Stimulated activated CD4-positive, alpha-beta T cell treated with anti-CD3 and anti-CD28 coated beads, TNF-alpha, amount 100 ng/mL, for 24 hours (primary cell): ENCODE measurements at places on chromosomes 6 and 20.

GRCh38 chr20:64137598-64138031 lies 26.6 kb upstream of the MYT1 start:
- no peak for DNase-seq

DNA sequence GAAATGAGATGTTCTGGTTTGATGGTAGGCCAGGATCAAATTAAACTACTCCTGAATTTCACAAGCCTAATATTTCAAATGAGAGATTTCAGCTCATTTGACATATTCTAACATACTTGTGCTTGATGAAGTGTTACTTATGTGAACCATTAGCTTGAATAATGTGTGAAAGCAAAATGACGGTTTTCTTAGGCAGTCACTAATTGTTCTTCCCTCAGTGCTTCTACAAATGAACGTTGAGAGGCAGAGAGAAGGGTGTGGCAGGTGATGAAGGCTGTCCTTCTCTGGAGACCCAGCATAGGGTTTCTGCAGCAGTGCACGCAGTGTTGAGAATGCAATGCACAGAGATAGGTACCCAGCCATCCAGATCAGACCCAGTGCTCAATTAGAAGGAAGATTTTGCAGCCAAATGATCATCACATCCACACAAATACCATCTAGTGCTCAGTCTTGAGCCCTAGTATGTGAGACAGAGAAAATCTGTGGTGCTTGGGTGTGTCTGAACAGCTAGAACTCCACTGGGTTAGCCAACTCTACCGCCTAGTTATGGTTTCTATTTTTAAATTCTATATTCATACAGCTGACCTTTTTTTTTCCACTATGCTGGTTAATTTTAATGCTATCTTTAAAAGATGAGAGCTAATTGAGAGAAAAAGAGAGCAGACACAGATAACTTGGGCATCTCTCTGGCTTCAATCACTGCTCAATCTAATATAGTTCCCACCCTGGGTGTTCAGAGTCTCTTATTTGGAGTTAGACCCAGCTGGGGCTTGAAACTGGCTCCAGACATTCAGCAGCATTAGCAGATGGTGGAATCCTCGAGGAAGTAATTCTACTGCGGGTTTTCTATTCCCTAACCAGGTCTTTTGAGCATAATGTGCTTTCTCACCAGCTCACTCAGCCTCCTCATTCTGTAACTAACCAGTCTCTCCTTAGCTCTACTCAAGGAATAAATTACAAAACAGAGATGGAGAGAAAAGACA lies 4.4 kb upstream of the MYLIP start:
- no peak for DNase-seq

DNA sequence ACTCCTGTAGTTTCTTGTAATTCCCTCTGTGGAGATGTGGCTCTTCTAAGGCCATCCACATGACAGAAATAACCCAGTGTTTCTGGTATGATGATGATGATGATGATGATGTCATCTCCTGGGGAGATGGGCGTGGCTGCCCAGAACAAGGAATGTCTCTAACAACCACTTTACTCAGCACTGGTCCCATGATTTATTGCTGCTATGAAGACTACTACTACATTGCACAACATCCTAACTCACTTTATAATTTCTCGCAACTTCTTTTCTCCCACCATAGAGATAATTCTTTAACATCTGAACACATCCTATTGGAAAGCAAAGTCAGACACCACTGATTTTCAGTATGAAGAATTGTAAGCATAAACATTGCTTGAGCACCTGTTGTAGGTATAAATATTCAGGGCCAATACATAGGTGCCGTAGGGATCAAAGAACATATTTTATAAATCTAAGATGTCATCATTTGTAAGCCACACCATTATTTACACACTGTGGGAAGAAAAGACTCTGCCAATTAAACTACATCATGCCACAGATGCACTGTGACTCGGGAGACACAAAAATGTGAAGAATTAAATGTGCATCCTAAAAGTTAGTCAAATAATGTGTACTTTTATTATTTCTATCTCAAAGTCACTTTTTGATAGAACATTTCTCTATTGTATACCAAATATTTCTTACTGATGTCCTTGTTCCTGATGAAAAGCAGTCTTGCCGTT lies 6.4 kb downstream of the TPMT start:
- DNase-seq, result no peak

- DNase-seq, result no peak
Measured at GRCh38 chr20:57408131-57408530, 16.9 kb downstream of the RBM38 start.

GRCh38 chr20:14538433-14538832 lies 201.0 kb upstream of the FLRT3 start:
- no peak for DNase-seq

- no peak for DNase-seq
Measured at GRCh38 chr20:35555951-35556645, 14.2 kb downstream of the ERGIC3 start.

- no peak for DNase-seq
Measured at GRCh38 chr6:22821664-22822320, 252.4 kb downstream of the HDGFL1 start.

DNA sequence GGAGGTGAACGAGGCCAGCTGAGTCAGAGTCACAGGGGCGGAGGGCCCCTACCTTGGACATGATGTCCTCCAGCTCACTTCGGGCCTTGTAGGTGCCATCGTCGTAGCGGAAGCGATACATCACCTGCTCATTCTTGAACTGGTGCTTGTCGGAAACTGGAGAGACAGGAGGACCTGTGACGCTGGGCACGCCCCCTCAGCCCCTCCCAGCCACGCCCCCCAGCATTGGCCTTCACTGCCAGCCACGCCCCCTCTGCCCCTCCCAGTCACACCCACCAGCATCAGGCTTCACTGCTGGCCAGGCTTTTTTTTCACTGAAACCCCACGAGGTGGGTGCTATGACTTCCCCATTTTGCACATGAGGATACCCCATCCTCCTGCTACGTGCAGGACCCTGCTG lies 148.2 kb downstream of the PREX1 start:
- DNase-seq, result no peak

- no peak for DNase-seq
Measured at GRCh38 chr6:10532392-10532791, 11.2 kb downstream of the GCNT2 start.

DNA sequence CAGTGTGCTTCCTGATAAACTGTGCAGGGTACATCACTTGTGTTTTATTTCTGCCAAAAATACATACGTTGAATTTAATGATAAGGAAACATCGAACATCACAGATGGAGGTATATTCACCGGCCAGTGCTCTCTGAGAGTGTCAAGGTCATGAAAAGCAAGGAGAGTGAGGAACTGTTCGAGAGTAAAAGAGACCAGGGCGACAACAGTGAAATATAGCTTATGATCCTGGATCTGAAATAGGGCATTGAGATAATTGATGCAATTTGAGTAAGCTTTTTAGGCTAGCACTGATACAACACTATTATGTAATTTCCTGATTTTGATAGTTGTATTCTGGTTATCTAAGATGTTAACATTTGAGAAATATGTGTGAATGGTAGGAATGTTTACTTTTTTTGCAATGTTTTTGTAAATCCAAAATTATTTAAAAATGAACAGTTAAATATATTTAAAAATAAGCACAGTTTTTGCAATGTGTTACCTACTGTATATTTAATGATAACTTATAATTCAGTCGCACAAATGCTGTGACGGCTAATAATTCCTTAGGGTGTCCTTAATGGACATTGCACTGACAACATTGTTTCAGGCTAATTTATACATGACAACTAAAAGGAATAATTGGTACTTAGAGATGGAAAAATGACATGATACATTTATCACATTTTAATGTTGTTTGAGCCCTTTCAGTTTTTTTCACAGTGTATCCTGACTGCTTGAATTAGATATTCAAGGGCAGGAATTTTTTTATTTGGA lies 9.9 kb downstream of the RAB32 start:
- DNase-seq, result no peak

- no peak for DNase-seq
Measured at GRCh38 chr6:11663519-11663918, 115.1 kb downstream of the ADTRP start.
